ENCODE measurements at places on chromosomes 16 and 17.

- peak; percentile 100 for DNase-seq
These were observed 45.0 kb upstream of the SMURF2 start for GRCh38 chr17:64707050-64707591.

DNA sequence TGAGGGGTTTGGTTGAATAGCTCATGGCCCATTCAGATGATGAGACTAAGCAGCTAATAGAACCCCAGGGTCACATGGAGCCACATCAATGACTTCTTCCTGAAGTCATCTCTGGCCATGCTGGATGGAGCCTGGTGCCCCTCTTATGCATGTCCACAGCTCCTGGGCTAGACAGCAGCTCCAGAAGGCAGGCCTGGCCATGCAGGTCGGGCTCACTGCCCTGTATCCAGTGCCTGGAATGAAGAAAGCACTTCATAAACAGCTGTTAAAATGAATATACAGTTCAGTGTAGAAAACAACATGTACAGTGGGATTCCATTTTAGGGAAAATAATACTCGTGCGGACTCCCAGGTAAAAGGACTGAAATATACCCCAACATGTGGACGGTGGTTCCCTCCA, 73.9 kb downstream of the GNAO1 start:
- no peak for DNase-seq

DNA sequence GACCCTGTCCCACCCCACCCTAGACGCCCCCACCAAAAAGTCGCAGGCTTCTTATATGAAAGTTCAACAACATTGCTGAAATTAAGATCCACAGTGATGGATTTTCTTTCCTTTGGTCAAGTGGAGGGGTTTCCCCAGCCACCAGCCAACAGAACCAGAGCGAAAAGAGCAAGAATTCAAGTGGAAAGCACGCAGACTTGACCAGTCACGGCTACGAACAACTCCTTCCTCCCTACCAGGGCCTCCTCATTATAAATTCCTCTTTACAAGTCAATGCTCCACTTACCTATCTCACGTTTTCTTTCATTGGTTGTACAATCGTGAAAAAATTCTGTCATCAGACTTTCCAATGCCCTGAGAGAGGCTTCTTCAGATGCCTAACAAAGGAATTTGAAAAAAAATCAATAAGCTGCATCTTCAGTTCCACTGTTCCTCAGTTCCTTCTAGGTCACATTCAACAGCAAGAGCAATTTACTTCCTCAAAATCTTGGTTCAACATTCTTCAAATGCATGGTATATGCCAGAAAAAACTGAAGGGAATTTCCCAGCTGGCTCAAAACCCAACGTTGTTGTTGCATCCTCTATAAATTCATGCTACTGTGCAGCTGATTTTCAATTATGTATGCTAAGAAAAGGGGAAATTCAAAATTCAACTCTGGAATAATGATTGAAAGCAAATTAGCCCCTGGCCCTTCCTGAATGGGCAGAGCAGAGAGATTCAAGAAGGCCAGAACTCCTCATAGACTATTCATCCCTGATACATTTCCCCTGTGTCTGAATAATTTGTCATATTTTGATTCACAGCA, 30.9 kb downstream of the XPO6 start:
- peak; percentile 47 for DNase-seq

GRCh38 chr16:86748652-86749051, 170.3 kb downstream of the FOXL1 start:
- DNase-seq, result no peak

- DNase-seq, result no peak
These were observed 44.9 kb downstream of the MARF1 start for GRCh38 chr16:15597822-15598647.

DNA sequence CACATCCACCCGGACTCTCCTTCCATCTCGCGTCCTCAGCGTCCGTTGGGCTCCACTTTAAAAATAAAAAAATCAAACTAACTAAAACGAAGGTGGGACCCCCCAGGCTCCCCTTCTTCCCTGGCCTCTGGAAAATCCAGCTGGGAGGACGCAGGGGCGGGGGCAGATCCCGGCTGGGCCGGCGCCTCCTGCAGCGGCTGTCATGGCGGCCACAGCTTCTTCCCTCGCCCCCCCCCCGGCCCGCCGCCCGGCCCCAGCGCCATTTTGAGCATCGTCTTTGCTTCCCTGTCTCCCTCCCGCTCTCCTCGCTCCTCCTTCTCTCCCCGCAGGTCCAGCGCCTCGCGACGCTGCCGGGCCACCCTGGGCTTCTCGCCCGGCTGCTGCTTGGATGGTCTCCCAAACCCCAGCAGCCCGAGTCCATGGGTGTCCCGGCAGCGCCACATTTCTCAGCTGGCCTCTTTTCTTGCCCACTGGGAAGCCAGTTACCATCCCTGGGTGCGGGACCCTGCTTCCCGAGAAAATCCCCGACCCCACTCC, 3.3 kb downstream of the HOXB2 start:
- DNase-seq, result no peak

GRCh38 chr17:62093188-62094155, 28.4 kb upstream of the MED13 start:
- peak; percentile 99 for DNase-seq

DNA sequence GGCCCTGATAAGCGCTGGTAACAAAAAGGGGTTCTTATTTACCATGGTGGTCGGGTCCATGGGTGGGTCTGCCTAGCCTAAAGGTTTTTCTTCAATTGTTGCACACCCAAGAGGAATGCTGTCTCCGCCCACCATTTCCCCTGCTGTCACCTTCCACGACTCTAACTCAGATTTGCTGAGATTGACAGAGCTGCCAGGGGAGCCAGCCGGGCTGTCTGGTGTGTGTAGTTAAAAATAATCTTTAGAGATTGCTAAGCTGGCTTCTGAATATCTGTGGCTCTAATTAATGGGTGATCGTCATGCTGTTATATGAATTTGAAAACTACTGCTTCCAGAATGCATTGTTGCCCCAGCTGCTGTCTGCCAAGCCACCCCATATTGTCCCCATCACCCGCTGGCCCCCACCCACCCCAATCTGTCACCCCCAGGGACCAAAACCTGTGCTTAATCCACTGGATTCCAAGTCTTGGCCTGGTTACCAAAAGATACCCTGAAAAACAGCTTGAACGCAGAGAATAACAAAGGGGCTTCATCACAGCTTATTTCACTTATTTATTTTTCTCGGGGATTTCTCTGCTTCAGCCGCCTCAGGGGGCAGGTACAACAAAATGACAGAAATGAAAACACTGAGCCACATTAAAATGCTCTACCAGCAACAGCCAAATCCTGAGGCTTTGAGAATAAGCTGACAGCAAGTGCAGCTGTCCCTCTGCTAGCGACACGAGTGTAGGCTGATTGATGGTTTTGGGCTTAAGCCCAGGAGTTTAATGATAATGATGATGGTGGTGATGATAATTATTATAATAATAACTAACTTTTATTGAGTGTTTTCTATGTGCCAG, 46.1 kb upstream of the NLK start:
- no peak for DNase-seq

DNA sequence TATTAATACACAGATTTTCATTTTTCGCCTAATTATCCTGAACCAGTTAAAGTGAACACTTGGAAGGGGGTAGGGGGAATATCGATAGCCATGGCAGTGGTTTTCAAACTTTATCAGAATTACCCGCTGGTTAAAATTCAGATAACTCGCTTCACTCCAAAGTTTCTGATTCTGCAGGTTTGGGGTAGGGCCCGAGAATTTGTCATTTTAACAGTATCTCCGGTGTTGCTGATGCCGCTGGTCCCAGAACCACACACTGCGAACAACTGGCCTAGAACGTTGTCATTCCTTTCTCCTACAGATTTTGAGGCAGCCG, 313 bp upstream of the NSRP1 start:
- DNase-seq, result no peak

DNA sequence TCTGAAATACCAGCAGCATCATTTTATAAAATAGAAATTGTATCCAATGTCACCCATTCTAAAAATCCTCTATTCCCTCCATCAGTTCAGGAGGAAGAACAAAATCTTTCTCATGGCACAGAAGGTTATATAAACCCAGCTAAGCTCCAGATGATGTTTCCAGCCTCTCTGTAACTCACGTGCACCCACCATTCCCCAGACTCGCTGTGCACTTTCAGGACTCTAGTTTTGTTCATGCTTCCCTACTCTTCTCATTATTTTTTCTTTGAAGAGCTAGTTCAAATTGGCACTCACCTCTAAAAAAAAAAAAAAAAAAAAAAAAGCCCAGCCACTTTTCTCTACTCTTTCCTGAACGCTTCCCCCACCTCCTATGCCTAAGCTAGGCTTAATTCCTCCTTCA, 36.0 kb upstream of the SHISA6 start:
- DNase-seq, result no peak

DNA sequence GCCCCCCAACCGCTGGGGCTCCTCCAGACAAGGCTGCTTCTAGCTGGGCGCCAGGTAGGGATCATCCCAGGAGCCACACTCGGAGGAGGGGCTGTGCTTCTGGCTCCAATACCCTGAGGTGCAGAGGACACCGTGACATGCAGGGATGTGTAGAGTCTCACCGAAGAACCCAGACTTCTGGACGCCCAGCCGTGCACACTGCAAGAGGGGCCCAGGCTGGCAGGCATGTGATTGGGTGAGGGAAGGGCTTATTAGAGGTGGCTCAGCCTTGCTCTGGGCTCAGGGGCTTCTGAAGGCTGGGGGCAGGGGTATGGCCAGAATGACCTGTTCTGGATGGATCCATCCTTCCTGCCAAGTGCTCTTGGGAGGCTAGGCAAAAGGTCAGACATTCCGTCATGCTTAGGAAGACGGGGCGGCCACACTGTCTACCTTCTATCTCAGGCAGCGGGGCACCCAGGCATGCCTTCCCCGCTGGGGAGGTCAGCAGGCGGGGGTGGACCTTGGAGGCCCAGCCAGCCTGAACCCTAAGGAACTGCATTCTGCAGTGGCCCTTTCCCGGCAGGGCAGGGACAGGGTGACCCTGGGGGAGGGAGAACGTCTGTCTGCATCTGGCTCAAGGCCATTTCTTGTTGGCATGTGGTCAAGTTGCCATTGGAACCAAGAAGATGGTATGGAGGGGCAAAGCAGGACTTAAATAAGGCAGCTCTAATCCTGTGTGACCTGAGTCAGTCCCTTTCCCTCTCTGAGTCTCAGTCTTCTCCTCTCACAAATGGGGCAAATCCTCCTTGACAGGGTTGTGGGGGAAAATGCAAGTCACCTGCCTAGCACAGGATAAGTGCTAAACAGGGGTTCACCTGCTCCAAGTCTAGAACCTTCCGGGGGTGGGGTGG, 5.8 kb upstream of the ADGRG1 start:
- DNase-seq, result no peak

DNA sequence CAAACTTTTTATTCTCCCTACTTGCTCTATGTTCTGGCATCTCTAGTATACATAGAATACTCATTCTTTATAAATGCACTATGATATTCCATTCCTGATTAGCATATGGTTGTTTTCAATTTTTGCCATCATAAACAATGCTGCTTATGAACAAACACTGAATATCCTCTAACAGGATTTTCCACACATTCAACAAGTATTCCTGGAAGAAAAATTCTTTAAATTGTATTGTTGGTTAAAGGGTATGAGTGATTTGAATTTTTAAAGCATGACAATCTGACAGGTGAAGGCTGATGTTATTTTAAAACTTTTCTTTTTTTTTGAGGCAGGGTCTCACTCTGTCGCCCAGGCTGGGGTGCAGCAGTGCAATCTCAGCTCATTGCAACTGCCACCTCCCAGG, 11.5 kb downstream of the APPBP2 start:
- no peak for DNase-seq

DNA sequence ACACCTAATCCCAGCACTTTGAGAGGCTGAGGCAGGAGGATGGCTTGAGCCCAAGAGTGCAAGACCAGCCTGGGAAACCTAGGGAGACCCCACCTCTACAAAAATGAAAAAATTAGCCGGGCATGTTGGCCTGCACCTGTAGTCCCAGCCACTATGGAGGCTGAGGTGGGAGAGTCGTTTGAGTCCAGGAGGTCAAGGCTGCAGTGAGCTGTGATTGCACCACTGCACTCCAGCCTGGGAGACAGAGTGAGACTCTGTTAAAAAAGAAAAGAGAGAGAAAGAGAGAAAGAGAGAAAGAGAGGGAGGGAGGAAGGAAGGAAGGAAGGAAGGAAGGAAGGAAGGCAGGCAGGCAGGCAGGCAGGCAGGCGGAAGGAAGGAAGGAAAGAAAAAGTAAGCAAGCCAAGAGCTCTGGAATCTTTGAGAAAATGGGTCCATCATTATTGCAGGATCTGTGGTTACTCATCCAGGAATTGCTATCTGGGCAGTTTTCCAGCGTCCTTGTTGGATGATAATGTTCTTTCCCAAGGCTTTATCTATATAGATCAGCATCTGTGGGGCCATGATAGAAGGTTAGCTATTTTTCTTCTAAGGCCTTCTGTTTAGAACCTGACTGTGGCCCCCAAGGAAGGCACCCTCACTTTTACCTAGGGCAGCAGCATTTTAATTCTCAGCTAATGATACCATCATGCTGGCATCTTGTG, 533.2 kb upstream of the CDH5 start:
- DNase-seq, result peak; percentile 79

DNA sequence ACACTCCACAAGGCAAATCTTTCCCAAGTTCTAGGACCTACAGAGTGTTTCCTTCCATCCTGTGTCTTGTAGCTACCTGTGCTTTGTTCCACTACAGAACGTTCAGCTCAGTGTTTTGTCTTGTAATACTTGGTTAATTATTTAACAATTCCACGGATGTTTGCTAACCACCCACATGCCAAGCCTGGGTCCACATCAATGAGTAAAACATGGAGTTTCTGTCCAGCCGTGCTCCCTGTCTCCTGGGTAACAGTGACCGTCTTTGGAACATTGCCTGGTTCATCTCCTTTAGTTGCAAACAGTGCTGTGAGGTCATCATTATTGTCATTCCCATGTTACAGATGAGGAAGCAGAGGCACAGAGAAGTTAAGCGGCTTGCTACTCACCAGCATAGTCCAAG, 41.3 kb downstream of the IRF8 start:
- no peak for DNase-seq

DNA sequence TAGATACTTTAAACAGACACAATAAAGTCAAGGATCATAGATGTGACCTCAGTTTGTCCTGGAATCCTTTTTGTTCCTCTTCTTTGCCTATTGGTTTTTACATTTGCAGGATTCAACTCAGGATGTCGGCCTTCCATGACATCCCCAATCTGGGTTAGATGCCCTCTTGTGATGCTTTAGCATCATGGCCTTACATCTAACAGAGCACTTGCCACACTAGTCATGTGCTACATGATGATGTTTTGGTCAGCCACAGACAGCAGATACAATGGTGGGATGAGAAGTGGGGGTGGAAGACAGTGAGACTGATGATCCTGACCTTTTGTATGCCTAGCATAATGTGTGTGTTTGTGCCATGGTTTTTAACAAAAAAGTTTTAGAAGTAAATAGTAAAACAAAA, 1.8 kb upstream of the SYNRG start:
- no peak for DNase-seq

- DNase-seq, result no peak
These were observed 105.8 kb upstream of the GSE1 start for GRCh38 chr16:85507342-85507741.

DNA sequence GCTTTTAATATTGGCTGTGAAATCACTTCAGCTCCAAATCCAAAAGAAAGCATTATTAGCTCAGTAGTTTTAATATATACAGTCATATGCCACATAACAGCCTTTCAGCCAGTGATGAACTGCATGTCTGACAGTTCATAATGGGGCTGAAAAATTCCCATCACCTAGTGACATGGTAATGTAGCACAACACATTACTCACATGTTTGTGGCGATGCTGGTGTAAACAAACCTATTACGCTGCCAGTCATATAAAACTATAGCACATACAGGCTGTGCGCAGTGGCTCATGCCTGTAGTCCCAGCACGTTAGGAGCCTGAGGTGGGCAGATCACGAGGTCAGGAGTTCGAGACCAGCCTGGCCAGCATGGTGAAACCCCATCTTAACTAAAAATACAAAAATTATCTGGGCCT, 92.2 kb downstream of the TUBD1 start:
- DNase-seq, result no peak

Data from astrocyte (in vitro differentiated cells and primary cell).